ENCODE measurements at places on chromosomes 11 and 22.
A peak's percentile ranks its signal among the peaks of the same experiment; 100 is the strongest.

DNA sequence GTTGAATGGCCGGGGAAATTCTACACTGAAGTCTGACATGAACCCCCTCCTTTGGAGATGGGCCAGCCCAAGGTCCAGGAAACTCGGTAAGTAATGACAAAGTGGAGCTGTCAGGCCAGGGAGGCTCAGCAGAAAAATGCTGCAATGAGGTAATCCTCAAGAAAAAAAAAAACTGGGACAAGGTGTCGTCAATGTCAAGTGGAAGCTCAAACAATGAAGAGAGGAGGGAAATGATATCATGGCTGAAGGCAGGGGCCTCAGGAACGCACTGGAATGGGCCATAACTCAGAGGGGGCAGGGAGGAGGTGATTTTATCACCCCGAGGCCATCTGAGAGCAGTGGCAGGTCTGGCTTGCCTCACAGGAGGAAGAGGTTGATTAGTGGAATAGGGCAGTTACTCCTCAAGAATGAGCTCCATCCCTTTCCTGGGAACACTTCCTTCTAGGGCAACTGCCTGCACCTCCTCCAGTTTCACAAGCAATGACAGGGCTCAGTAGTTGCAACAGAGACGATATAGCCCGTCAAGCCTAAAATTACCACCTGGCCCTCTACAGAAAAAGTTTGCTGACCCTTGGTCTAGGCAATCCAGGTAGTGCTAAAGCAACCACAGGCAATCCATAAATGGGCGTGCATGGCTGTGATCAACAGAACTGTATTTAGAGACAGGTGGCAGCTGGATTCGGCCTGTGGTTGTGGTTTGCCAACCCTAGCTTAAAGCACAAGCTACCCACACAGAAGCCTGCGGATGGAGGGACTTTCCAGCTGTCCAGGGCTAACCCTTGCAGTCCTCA is 65.2 kb downstream of the FBXO7 start:
- no peak for DNase-seq

DNA sequence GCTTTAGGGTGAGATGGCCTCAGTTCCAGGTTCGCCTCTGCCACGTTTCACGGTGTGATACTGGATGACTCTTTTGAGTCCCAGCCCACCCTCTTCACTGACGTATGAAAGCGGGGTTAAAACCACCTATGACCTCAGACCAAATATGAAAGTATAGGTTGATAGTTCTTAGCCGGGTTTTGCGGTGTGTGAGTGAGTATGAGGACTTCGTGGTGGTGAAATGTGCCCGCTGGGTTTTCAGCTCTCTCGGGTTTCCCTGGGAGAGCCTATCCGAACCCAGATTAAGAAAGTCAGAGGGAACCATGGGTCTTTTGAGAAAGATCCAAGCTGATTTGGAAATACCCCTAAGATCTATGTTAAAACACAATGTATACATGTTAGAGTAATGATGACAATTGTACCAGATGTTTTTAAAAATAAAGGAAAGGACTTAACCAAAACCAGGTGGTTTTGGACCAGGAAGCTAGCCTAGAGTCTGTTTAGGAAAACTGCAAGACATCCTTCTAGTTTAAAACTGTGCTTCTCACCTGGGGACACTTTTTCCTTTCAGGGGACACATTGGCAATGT is 25.8 kb upstream of the ST3GAL4 start:
- DNase-seq, result no peak

GRCh38 chr11:76337923-76338322 is 43.0 kb downstream of the THAP12 start:
- DNase-seq, result no peak

DNA sequence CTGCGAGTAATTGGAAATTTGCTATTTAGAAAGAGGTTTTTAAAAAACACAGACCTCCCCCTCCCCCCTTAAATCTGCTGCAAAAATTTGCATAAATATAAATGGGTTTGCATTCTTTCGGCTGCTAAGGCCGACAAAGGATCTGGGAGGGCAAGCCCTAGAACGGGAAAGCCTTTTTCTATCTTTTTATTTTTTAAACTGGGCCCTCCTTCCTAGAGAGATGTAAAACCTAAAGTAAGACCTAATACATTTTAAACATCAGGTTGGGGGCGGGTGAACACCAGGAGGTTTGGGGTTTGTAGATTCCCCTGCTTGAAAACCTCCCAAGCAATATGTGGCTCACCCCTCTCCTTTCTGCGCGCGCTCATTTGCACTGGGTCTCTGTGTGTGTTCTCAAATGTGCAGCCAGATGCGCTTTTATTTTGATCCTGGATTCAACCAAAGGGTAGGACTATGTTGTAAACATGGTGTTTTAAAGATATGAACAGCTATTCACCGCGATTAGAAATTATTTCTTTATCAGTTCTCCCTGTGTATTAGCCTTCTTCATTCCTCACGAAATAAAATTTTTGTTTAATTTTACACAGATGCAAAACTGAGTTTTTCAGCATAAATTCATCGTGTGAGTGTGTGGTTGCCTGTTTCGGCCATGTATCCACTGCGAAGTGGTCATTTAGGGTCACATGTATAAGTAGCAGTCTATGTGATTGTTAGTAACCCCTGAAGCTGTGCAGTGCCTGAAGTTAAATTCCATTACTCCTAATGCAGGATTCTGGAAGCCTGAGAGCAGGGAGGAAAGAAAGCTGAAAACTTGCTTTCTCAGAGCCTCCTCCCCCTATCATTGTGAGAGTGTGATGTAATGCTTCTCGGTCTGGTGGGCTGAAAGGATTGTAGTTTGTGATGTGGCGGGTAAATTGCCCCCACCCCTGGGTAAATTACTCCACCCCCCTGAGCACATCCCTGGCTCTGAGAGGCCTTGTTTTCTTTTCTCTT is 988 bp downstream of the TNRC6B start:
- DNase-seq, result peak; percentile 71

GRCh38 chr22:38213319-38213989 is 11.7 kb downstream of the MAFF start:
- no peak for DNase-seq

GRCh38 chr22:47300698-47301405 is 538.4 kb downstream of the TBC1D22A start:
- no peak for DNase-seq

- no peak for DNase-seq
These were observed 480.3 kb downstream of the BRD1 start for GRCh38 chr22:49347376-49347775.

DNA sequence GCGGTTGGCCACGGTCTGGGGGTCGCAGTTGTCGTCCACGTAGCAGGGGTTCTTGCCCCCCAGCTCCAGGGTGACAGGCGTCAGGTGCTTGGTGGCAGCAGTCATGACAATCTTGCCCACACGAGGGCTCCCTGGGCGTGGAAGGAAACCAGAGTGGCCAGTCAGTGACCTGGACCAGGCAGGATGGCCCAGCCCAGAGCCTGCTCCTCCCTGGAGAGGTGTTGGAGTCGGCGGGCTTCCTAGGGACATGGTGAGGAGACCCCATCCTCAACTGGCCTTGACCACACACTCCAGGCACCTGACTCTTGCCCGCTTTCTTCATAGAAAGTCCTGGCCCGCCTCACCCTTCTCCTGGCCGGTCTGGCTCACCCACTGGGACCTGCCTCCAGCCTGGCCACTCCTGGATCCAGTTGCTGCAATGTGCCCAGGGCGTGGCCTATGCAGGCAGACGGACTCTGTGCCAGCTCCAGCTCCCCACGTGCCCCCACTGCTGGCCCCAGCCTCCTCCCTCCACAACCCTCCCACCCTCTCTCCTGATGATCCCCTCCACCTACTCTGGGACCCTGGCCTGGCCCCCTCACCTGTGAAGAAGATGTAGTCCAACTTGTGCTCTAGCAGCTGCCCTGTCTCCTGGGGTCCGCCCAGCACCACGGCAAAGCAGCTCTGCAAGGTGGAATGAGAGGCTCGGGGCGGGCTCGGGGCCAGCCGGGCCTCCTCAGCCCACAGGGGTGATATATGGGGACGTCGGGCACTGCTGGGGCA is 8.7 kb downstream of the ALDH3B2 start:
- no peak for DNase-seq

GRCh38 chr11:41053894-41054293 is 405.6 kb downstream of the LRRC4C start:
- no peak for DNase-seq

All from right kidney (tissue), 9 donors.